ENCODE measurements at places on chromosomes 1 and 21.

DNA sequence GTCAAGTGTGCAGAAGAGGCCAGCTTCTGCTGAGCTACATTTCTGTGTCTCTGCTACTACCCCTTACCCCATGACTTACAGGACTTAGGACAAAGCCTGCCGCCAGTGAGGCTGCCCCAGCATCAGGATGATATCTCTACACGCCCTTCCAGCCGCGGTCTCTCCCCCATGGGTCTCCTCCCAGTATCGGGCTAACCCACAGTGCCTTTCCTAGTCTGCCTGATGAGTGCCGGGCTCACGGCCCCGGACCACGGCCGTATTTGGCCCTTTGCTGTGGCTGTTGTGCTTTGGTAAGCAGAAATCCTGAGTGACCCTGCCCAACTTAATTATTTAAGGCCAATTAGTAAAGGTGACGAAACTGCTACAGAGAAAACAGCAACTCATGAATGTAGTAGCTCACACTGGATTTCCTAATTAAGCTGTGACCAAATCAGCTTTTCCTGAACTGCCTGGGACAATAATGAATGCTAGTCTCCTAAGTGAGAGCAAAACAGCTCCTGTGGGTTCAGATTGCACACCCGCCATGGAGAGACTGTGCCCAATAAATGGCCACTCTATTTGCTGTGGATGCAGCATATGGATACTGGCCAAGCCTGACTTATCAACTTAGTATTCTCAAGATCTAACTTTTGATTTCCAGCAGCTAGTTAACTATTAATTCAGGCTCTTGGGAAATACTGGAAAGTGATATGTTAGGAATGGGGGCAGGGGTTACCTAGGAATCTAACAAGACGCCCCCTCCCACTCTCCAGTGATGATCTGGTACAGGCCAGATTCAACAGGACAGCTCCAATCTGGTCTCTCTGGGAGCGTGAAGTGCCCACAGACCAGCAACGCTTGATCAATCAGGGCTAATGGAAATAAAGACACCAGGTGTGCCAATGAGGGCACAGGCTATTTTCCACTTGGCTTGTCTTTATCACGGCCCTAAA is 123.3 kb upstream of the IFFO2 start:
- no peak for DNase-seq

GRCh38 chr1:185062710-185063370 is 17.5 kb downstream of the RNF2 start:
- no peak for DNase-seq

GRCh38 chr1:159866066-159866465 is 3.6 kb upstream of the VSIG8 start:
- no peak for DNase-seq

DNA sequence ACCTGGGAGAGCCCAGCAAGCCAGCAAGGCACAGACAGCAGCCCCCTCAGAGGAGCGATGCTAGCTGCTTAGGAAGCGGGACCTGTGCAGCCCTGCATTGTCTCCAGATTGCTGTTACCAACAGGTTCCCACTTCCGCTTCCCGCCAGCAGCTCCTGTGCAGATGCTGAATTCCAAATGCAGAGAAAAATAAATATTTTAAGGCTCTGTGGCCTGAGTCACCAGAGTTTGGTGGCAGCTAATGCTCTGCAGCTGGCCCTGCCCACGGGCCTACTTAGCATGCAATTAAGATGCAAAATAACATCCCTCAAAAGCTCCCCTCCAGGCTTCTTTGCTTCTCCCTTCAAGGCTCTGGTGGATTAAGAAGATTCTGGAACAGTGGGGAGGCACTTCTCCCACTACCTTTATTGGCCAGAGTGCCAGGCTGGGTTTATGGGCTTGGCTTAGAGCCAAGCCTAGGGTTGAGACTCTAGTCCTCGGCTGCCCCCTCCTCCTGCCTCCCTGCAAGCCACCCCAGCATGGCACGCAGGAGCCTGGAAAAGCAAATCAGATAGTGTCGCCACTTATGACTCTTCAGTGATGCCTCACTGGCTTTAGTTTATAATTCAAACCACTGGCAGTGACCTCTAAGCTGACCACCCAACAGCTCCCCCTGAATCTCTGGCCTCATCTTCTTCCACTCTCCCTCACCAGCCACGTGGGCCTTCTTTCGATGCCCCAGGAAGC is 207.1 kb upstream of the ZC3H12A start:
- no peak for DNase-seq

GRCh38 chr1:76048926-76049325 is 25.6 kb upstream of the ST6GALNAC3 start:
- no peak for DNase-seq

- no peak for DNase-seq
Observed at GRCh38 chr1:156700736-156701531, 4.4 kb downstream of the CRABP2 start.

- no peak for DNase-seq
Observed at GRCh38 chr1:12368646-12369045, 138.8 kb downstream of the VPS13D start.

DNA sequence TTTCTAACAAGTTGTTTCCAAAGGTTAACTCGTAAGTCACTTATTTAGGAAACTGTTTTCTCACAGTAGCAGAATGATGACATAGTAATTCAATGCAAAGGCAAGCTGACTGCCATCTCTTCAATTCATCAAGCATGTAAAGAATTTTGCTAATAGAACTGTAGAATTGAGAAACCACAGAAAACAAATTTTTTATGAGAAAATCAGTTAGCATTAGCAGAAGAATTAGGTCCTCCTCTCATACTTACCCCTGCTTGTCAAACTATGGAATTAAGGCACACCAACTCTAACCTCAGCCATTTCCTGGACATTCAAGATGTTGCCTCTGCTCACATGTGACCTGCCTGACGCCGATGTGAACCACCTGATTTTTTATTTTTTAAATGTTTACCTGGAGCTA is 115.2 kb downstream of the LRRC40 start:
- DNase-seq, result no peak

GRCh38 chr1:220409771-220410595 is 118.0 kb upstream of the MARK1 start:
- DNase-seq, result no peak

- no peak for DNase-seq
Observed at GRCh38 chr1:185096531-185096930, 51.2 kb downstream of the RNF2 start.

GRCh38 chr1:92536980-92537884 is 50.5 kb upstream of the GFI1 start:
- DNase-seq, result no peak

GRCh38 chr1:23449958-23450357 is 25.4 kb upstream of the TCEA3 start:
- DNase-seq, result no peak

DNA sequence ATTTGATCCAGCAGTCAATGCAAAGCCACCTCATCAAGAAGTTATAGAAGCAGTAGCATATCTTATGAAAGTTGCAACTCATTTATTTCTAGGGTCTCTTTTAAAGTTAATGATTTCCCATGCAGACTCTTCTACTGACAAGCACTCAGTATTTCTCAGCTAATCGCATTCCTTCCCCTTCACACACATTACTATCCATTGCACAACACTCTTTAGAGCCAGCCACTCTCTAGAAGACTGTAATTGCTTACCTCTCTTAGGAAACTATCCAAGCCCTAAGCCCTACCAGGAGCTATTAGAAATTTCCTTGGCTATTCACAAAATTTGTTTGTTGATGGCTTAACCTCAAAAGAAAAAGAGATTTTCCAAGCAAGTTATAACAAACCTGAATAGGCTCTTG is 106.0 kb downstream of the ADAMTS1 start:
- DNase-seq, result no peak

GRCh38 chr1:77499466-77499865 is 183.0 kb downstream of the ZZZ3 start:
- DNase-seq, result no peak

- no peak for DNase-seq
Observed at GRCh38 chr21:33286076-33286475, 19.9 kb downstream of the IL10RB start.

DNA sequence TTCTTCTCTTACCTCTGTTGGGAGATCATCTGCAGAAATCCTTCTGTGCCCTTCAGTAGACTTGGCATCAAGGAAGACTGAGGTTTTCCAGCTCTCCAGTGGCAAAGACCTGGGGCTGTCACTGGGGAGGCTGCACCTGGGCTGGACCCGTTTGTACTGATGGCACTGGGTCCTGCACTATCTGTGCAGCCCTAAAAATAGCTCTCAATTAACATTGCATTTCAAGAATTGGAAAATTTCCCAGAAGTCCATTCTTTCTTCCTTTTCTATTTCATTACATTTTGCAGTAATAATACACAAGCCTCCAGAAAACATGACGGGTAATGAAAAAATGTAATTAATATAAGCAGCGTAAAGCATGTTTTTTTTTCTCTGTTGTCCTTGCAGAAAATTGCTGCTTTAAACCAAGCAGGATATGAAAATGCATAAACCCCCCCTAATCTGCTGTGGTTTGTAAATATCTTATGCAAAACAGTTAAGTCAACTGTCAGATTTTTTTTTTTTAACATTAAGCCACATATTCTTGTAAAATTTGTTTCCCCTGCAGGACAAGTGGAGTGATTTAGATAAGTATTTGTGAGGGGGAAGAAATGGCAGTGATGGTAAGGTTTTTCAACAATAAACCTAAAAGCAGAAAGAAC is 64.9 kb downstream of the LMO4 start:
- DNase-seq, result no peak

DNA sequence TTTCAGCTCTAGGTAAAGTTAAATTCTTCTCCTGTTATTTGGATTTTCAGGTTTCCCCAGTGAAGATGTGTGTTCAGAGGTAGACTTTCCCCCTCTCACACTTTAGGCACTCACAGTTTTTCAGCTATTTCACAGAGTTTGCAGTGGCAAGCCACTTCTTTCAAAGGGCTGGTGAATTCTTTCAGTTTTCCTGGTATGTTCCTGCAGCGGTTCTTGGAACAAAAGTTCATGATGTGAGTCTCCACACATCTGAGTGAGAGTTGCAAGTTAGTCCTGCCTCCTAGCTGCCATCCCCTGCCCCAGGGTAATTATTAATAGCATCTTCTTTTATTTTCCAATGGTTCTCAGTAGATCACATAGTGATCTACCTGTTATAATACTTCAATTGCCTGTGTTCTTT is 27.3 kb upstream of the CD84 start:
- DNase-seq, result no peak

DNA sequence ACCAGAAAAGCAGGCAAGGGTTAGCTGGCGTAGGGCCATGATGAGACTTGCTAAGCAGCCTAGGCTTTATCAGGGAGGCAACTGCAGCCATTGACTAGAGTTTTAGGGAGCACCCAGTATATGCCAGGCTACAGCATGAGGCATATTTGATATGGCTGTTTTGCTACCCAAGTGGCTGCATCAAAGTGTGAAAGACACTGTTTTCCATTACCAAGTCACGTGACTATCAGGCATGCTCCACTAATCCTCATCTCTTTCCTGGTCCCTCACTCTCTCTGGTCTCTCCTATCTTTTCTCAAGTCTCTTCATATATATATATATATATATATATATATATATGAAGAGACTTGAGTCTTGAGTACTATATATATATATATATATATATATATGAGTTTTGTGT is 206.7 kb upstream of the POU3F1 start:
- DNase-seq, result no peak

DNA sequence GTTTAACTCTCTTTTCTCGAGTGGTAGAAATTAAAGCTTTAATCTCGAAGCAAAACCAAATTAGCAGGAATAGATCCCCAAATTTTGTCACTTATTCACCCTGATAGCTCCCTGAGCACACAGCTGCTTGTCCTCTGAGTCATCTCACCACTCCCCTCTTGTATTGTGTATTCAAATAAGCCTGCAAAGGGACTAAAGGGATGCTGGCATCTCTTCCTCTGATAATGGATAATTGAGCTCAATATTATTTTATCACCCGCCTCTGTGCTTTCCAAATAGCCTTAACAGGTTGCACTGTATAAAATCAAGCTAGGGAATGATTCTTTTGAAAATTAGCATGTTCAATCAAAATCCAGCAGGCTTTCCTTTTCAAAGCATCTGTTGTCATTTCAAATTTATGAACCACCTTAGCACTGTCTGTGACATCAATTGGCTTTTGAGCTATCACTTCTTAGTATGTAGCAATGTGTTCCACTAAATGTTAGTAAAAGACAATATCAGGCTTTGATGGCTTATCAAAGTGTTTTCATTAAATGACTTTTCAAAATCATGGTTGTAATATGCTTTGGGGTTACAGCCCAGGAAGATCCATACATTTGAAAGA is 561.6 kb downstream of the PLA2G4A start:
- DNase-seq, result no peak

DNA sequence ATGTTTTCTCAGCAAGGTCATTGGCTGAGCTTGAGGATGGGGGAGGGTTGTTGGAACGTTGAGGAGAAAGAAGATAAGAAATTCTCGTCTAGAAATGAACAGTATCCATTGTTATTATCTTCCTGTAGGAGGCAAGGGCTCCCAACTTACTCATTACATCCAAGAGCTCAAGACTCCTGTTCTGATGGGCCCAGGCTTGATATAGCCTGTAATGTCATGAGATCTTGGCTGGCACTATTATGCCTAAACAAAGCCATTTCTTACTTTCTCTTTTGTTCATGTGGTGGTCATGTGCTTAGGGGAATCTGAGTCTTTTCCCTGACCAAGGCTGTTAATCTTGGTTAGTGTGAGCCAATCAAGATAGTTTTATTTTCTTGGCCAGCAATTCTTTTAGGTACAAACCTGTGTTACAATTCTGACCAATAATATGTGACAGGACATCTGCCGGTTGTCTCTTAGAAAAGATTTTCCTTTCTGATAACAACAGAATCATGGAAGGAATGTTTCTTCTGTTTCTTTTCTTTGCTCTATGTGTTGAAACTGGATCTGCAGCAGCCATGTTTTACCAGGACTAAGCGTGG is 15.2 kb upstream of the IGSF3 start:
- no peak for DNase-seq

GRCh38 chr1:69305621-69306020 is 262.1 kb upstream of the LRRC7 start:
- no peak for DNase-seq

DNA sequence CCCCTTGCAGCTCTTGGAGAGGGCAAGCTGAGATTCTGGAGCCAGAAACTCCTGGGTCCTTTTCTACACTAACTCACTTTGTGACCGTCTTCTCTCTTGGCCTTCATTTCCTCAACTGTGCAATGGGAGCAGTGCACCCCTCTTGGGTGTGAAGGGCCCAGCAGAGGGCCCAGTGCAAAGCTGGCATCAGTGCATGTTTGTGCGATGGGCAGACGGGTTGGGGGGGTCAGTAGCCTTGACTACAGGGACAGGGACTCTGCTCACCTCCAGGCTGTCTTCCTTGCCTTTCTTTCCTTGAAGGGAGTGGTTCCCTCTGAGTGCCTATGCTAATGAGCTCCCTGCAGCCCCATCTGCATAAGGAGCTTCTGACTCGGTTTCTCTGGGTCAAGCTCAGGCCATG is 51.0 kb downstream of the EDN2 start:
- DNase-seq, result no peak

GRCh38 chr21:28439788-28440187 is 552.9 kb downstream of the LTN1 start:
- no peak for DNase-seq

GRCh38 chr1:209825591-209826434 is 2.0 kb upstream of the UTP25 start:
- DNase-seq, result no peak

GRCh38 chr1:41872074-41872473 is 46.6 kb downstream of the HIVEP3 start:
- no peak for DNase-seq

- DNase-seq, result no peak
Observed at GRCh38 chr1:21871943-21872342, 59.9 kb downstream of the LDLRAD2 start.

Data from esophagus squamous epithelium (tissue), 5 donors.